ENCODE measurements at places on chromosomes 13 and 19.

GRCh38 chr19:2978772-2979171, 1.4 kb downstream of the TLE6 start:
- no peak for DNase-seq

DNA sequence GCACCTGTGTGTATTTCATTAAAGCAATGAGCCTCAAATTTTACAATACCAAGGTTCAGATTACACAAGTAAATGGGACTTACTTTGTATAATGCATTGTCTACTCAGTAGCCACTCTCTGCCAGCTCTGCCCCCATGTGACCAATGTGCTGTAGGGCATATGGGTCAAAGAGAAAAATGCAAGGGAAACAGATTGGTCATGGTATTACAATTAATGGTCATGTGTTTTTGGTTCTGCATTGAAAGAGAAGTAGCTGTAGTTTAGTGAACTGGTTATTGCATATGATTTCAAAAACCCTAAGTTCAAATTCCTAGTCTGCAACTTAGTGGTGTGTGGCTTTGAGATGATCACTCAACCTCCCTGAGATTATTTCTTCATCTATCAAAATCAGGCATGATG, 545.4 kb downstream of the SUCLA2 start:
- no peak for DNase-seq

- DNase-seq, result no peak
Measured at GRCh38 chr13:111343186-111343805, 22.9 kb downstream of the TEX29 start.

- no peak for DNase-seq
Measured at GRCh38 chr13:29501674-29502073, 93.8 kb downstream of the SLC7A1 start.

- no peak for DNase-seq
Measured at GRCh38 chr13:49625392-49626079, 2.8 kb upstream of the ARL11 start.

DNA sequence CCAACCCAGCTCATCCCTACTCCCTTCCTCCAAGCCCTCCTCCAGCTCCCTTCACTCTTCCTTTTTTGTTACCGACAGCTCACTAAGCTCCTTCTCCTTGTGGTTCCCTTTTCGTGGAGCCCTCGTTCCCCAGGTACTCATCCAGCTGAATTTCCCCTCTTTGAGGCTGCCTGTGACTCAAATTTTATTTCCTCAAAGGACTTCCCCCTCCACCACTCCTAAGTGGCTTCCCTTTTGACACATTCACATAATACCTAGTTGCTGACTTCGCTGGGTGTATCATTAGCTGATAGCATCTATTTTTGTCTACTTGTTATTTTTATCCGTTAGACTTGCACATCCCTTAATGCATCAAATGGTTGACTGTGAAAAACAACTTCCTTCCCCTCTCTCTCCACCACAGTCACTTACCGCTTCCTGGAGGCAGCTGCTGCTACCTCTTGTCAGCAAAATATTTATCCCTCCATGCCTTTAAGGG, 14.5 kb downstream of the FFAR2 start:
- DNase-seq, result no peak

DNA sequence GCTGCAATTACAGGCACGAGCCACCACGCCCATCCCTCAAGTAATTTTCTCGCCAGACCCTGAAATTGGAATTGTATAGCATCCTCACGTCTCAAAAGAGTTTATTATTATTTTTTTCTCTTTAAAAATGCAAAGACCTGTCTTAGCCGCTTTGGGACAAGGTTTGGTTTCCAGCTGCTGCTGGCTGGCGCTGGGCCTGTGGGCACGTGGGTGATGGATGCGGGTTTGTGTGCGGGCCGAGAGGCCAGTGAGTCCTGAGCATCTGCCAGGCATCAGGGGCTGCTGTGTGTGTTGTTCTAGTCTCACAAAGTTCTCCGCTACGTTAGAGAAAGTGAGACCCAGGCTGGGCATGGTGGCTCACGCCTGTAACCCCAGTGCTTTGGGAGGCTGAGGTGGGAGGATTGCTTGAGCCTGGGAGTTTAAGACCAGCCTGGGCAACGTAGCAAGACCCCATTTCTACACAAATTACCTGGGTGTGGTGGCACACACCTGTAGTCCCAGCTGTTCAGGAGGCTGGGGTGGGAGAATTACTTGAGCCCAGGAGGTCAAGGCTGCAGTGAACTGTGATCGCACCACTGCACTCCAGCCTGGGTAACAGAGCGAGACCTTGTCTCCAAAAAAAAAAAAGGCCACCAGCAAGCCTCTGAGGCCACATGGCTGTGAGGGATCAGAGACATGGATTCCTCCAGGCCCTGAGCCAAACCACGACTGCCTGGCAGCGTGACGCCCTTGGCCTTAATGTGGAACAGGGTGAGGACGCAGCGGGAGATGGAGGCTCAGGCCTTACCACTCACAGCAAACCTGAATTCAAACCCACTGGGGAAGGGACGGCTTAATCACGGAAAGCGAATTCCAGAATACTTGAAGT, 4.7 kb upstream of the TMPRSS9 start:
- DNase-seq, result no peak

DNA sequence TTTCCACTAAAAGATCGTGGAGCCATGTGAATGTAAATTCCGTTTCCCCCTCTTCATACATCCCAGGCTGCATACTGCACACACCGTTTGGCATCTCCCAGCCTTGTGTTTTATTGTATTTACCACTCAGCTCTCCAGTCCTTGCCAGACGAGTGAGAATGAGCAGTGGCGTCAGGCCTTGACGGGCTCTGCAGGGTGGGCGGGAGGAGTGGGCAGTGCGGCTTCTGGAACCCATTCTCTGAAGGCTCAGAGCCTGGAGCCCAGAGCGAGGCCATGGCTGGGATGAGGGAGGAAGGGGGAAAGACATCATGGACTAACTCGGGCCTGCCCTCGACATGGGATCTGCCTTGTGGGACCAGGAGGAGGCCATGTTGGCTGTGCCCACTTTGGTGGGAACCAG, 25.1 kb downstream of the BICRA start:
- no peak for DNase-seq

DNA sequence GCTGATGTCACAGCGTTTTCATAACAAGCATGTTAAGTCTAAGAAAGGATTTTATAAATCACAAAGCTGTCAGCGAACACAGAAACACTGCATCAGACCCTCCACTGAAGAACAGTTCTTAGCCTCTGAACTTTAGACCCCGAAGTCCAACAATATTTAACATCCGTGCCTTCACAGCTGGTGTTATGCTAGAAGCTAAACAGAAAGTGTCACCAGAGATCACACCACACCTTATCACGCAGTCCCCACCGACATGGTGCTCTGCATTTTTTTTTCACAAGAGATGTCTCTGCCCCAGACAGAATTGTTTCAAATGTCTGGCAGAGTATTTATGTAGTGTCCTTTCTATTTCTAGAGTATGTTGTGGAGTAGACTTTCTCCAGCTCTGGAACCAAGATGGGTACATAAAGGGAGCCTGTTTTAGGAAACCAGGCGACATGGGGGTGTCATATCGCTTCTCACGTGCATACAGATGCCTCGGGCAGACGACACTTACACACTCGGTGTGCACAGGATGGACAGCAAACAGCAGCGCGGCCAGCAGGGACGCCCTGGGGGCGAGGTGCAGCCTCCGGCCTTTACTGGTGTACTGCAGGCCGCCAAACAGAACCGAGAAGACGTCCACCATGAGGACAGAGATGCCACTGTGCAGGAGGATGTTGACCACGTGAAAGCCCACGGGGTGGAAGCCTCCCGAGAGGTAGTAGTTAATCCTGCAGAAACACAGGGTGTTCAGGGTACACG, 12.0 kb downstream of the TMTC4 start:
- no peak for DNase-seq

DNA sequence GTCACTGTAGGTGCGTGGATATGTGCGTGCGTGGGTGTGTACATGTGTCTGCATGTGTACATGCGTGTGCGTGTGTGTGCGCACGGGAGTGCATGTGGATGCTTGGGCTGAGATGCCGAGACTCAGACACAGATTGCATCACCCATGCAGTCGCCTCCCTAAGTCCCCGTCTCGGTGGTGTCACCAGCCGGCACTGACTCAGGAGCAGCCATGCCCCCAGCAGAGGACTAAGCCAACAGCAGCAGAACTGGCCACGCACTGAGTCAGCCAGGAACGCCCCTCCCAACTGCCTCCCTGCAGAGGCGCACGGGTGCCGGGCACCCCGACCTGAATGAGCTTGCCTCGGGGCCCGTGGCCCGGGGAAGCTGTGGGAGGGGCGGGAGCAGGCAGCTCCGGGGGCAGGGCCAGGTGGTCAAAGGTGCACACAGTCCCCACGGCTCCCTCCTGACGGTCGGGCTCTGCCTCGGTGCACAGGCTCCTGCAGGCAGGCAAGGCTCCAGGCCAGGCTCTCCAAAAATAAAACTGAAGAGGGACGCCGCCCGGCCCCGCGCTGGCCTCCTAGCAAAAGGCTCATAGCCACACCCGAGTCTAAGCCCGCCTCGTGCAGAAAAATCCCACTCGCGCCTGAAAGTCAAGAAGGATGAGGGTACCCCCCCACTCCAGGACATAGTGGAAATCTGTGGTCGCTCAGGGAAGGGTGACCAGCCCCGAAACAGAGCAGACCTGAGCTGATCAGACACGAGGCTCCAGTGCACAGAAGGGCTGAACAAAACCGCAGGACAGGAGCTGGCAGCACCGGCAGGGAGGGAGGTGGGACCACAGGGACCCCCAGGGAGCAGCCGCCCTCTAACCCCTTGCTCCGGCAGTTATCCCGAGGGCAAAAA, 49.2 kb downstream of the GADD45B start:
- no peak for DNase-seq

- DNase-seq, result no peak
Measured at GRCh38 chr19:49059053-49059452, 1.5 kb upstream of the CGB7 start.

GRCh38 chr19:17829855-17830566, 8.7 kb upstream of the INSL3 start:
- DNase-seq, result peak; percentile 72

GRCh38 chr19:48560095-48560530, 8.1 kb downstream of the SULT2B1 start:
- DNase-seq, result no peak

GRCh38 chr13:97121894-97122293, 100.2 kb upstream of the MBNL2 start:
- DNase-seq, result peak; percentile 76

DNA sequence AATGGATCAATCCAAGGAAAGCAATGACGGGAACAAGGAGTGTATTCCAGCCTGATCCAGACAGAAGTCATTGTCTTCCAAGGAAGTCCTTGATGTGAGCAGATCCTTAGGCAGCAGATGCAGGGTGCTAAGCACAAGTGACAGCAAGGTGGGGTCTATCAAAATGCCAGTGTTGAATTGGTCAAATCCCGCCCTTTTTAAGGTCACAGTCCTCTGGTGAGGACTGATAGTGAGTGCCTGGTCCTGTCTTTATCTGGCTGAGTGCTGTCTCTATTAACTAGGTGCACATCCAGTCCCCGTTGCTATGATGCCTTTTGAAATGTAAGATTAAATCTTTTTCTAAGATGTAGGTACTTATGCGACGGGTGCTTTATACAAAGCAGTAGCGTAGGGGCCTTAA, 1.3 kb upstream of the LAMP1 start:
- no peak for DNase-seq

GRCh38 chr19:54096617-54097106, 3.9 kb downstream of the OSCAR start:
- peak; percentile 54 for DNase-seq

DNA sequence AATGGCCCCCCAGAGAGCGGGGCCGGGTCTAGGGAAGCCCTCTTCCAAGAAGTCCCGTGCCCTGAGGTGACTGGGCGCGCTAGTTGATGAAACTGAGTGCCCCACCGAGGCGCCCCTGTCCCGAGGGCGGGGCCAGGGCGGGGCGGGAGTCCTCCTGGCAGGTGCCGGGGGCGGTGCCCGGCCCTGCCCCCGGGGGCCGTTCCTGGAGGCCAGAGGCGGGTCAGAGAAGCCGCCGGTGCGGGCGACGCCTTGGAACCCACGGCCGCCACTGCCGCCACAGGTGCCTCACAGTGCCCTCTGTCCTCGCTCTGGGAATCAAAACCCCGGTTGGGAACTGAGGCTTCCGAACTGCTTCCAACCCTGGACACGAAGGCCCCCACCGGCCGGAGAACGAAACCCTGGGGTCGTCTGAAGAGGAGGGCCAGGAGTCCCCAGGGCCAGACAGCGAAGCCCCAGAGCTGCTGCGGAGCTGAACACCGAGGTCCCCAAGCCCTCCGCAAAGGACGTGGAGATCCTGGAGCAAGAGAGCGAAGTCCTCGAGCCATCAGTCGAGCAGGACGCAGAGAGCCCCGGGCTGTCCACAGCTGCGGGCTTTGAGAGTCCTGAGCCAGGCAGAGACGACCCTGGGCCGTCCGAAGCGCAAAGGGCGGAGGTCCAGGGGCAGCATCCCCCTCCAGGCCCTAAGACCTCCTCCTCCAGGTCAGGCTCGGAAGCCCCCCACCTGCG, at the start of gene MISP3:
TSS of gene MISP3 (plus strand) at position 252 of the 726 bp plus-strand sequence. CDS start 524 bp downstream, outside the sequence.
- DNase-seq, result no peak
